ENCODE measurements at places on chromosomes 6 and 20.

DNA sequence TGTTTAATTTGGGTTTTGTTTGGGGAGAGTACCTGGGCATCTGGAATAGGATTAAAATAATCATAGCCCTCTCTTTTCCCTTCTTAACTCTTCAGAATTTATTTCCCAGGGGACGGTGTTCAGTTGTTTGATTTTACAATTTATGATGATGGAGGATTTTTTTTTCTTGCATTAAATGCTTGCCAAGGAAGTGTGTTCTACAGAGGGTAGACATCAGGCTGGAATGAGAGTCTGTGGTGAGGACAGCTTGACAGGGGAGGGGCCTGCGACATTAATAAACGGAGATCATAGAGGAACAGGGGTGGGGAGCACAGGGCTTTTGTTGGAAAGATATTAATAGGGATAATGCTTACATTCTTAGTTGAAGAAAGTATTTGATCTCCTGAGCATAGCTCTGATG lies 297.5 kb downstream of the CLIC5 start:
- no peak for DNase-seq

GRCh38 chr6:113594726-113595125 lies 262.4 kb upstream of the MARCKS start:
- no peak for DNase-seq

- no peak for DNase-seq
These were observed 29.5 kb downstream of the SLCO4A1 start for GRCh38 chr20:62671765-62672164.

- DNase-seq = peak; percentile 59
These were observed 22.7 kb upstream of the ZNF184 start for GRCh38 chr6:27495386-27496135.

DNA sequence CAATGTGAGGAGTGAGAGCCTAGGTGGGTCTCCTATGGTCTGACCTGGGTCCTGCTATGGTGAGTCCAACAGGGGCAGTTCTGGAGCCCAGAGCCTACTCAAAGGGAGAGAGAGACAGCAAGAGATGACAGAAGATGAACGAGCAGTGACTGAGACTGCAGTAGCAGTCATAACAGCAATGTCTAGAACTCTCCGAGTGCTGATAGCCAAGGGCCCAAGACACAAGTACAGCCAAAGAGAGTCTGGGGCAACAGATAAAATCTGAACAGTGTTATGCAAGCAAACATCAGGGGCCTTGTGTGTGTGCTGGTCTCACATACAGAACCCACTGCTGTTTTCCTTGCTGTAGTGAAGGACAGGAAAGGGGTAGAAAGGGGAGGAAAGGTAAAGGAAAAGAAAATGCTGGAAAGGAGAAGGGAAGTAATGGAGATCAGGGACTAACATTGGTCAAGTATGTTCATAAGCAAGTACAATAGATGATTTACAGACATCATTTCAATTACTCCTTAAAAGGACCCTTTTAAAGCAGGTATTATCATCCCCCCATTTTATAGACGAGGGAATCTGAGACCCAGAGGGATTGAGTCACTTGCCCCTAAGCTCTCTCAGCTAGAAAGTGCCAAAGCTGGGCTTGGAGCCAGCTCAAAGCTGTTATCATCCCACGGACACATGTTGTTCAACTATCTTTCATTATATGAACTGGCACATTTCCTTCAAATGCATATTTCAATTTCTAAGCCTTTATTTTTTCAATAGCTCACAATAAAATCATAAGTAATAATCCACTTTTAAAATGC lies 182.3 kb upstream of the RAB32 start:
- no peak for DNase-seq

GRCh38 chr6:126063512-126064146 lies 77.3 kb downstream of the TRMT11 start:
- DNase-seq = peak; percentile 7

DNA sequence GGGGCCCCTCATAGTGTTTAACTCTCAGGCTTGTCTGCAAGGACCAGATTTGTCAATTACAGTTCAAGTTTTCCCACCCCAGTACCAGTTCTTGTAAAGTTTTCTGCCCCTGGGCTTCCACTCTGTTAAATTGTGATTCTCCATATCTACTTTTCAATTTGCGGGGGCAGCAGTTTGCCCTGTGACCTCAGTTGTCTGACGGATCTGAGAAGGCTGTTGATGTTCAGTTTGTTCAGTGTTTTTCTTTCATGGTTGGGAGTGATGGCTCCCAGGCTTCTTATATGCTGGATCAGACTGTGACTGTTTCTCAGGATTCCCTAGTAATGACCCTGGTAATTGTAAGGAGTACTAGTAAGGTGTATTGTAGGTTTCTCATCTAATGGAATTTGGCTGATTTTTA lies 101.0 kb upstream of the GGTLC1 start:
- DNase-seq = no peak

DNA sequence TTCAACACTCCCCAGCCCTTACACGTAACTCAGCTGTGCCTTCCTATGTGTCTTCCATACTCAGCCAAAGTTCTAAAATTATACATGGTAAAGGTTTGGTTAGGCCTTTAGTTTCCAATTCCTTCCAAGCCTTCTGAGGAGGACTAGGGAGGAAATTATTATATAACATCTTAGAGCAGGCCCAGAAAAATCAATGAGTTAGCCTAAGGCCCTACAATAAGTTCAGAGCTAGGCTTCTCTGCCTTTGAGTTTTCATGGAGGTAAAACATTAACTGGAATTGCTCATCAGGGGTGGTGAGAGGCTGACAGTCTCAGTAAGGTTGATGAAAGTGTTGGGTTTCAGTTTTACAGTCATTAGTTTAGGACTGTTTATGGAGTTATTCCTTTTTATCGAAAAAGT lies 286.0 kb downstream of the ADGB start:
- DNase-seq = no peak

DNA sequence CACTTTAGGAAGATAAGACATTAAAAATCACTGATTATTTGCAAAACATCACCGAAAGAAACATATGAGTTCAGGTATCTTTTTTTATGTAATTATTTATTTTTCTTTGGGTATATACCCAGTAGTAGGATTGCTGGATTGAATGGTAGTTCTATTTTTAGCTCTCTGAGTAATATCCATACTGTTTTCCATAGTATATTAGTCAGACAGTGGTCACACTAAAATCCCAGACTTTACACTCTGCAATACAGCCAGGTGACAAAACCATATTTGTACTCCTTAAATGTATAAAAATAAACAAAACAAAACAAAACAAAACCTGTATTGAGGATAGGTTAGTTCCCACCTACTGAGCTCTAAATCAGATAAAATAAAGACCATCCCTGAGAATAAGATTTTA lies 1024.3 kb upstream of the EYS start:
- no peak for DNase-seq

DNA sequence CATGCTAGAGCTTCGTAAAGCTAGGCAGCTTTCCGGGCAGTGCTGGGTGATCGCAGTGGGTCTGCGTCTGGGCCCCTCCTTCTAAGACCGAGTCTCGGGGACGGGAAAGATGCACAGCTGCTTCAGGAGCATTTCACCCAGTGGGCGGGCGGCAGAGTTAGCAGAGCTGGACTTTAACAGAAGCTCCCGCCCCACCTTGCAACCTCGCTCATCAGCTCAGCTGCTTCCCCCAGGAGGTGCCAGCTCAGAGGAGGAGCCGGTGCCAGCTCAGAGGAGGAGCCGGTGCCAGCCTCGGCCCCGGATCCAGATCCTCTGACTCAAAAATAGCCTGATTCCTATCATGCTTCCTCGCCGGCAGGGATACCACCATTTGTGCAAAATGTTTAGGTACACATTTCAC lies 94.5 kb upstream of the RPS6KA2 start:
- DNase-seq = no peak

DNA sequence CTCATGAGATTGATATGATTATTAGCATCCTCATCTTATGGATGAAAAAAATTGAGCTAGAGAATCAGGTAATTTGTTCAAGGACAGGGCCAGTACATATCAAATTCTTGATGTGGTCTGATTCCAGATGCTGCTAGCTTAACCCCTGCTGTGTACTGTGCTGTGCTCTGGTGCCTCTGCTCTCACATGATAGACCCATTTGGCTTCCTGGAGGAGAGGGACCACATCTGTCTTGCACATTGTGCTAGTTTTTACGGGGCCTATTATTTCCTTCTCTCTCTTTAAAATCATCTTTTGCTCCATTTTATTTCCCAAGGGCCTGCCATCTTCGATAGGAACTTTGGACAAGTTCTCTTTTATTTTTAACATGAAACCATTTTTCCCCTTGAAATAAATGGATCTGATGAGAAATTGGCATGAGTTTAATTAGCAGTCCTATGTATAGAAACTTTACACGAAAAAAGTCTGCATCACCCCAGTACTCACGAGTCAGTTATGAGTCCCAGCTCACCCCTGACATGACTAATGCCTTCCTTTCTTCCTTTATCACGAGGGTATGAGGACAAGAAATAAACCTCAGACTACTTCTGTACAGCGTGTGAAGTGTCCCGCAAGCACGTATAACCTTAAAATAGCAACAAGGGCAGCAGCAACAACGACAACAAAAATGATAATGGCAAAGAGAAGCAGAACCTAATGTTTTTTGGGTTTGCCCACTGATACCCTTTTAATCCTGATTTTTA lies 26.5 kb downstream of the CD109 start:
- peak; percentile 62 for DNase-seq

GRCh38 chr20:50141811-50142561 lies 11.5 kb downstream of the PEDS1 start:
- no peak for DNase-seq

DNA sequence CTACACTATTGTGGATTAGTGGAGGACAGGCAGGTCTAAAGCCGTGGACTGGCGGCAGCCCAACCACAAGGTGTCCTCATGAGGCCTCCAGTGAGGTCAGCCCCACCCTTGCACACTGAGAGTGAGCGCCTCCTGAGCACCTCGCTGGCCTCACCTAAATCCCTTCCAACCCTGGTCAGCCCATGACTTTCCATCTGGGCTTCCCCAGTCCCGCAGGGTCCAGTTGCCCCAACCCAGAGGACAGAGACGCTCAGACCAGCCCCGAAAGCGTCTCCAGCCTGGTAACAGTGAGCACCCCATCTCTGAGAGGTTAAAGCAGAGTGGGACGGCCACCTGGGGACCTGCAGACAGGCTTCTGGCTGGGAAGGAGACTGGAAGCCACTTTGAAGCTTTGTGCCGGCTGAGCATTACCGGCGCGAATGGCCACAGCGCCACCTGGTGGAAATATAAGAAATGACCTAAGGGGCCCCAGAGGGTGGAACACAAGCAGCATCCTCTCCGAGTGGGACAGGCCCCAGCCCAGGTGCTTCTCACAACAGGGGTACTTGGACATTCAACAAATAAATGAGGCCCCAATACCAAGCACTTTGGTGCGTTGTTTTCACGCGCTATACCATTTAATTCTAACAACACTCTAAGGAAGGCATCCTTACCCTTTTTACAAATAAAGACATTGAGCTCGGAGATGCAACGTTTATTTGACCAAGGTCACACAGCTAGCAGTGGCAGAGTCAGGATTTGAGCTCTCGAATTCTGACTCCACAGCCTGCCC lies 65.7 kb upstream of the TOP1 start:
- peak; percentile 75 for DNase-seq

DNA sequence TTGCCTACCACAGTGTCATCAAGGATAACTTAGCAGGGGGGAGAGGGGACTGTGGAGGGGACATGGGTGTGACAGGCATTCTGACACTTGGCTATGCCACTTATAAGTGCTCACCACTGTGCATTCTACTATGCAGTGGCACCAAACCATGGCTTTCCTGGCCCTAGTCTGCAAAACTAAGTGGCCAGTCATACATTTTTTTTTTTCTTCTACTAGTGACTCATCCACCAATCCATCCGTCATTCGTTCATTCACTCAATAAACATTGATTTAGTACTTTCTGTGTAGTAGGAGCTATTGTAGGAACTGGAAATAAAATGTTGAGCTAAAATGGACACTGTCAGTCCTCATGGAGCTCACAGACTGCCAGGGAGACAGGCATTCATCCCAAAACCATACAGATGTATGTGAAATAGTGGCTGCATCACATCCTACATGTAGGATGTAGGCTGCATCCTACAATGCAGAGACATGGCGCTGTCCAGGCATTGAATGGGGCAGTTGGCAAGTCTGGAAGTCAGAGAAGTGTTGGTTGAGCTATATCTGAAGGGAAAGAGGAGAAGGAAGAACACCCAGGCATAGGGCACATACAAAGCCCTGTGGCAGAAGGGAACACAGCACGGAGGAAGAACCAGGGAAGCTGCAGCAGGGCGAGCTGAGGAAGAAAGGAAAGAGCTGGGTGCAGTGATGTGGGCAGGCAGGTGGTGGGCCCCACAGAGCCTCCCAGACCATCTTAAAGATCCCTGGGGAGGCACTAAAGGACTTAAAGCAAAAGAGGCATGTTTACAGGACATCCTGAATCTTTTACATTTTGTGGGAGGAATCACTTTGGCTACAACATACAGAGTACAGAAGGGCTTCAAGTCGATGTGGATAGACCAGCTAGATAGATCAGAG lies 224.4 kb downstream of the UST start:
- peak; percentile 56 for DNase-seq

GRCh38 chr6:155694419-155694790 lies 238.8 kb upstream of the NOX3 start:
- DNase-seq = no peak

DNA sequence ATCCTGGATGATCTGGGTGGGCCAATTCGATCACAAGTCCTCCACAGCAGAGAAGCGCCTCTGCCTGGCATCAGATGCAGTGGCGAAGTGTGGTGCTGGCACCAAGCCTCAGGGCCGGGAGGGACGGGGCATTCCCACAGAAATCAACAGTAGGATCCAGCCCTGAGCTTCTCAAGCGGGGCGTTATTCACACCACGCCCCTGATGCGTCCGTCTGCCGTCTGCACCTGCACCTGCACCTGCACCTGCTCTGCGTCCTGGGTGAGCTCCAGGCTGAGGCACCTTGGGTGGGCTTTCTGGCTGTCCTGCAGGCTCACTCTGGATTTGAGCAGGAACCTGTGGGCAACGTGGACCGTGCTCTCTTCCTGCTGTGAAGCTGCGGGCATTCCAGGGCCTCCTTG lies 13.8 kb upstream of the NTSR1 start:
- no peak for DNase-seq

GRCh38 chr6:64786736-64787135 lies 920.3 kb downstream of the EYS start:
- DNase-seq = no peak

GRCh38 chr6:154593122-154593521 lies 82.6 kb upstream of the CNKSR3 start:
- no peak for DNase-seq

DNA sequence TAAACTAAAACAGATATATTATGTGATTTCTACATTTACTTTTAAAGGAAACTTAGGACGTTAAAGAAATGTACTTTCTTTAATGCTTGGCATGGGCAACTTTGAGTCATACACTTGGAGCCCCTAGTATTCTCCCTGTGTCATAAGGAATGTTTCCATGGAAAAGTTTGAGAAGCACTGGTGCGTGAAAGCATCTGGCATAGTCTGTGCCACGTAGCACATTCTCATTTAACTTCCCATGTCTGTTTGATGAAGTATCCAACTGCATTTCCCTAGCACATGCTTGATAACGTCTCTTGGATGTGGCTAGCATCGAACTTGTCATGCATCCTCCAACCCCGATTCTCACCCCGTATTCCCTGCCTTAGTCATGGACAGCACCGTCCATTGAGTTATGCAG lies 172.0 kb downstream of the TBC1D7 start:
- DNase-seq = no peak
